ENCODE measurements at places on chromosomes 2 and 18. TPM values are rescaled to one million over a fixed set of nuclear protein-coding genes. Genes with fewer than 3 reads are reported as not detected.

The PLCD4 gene
- total RNA-seq, result 0.43 TPM

DNA sequence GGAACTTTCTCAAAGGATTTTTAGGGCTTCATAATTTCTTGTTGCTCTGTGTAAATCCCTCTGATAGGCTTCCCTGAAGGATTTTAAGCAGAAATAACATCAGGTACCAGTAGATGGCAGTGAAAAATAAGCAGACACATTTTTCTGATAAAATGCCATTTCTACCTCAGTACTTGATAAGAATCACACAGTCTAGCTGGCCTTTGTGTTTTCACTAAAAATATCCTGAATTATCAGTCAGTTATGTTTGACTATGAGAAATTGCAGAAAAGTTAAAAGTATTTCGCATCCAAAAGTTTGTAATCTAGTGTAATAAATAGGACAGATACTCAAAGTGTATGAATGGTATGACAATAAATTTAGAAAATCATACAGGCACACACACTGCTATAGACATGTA is 68.7 kb downstream of the DNAJC10 start:
- peak; percentile 3 for DNase-seq

GRCh38 chr2:65722028-65722778 is 289.8 kb upstream of the SPRED2 start:
- no peak for DNase-seq

The POMC gene
- 6.0 TPM for total RNA-seq

GRCh38 chr2:223669453-223670225 is 67.5 kb upstream of the SCG2 start:
- DNase-seq, result no peak
